ENCODE measurements at places on chromosomes 2 and 18. TPM values are rescaled to one million over a fixed set of nuclear protein-coding genes. Genes with fewer than 3 reads are reported as not detected.

The AMER3 gene
- not detected for total RNA-seq

The SEC11C gene
- total RNA-seq, result 7.7 TPM

The SPC25 gene
- 3.7 TPM for total RNA-seq

The NRP2 gene
- total RNA-seq, result 9.0 TPM

The RELCH gene
- total RNA-seq, result 31.6 TPM

The ZNF521 gene
- total RNA-seq, result 12.1 TPM

The GULP1 gene
- 11.9 TPM for total RNA-seq

The PRKAG3 gene
- not detected for total RNA-seq

The PLEK gene
- not detected for total RNA-seq

- DNase-seq, result peak; percentile 98
Measured at GRCh38 chr2:18473241-18474181, 86.9 kb downstream of the RDH14 start.

- no peak for DNase-seq
Measured at GRCh38 chr2:75532488-75532887, 28.3 kb downstream of the EVA1A start.

- no peak for DNase-seq
Measured at GRCh38 chr2:186101616-186102015, 363.0 kb downstream of the FSIP2 start.

- peak; percentile 10 for DNase-seq
Measured at GRCh38 chr2:157460384-157460837, 16.5 kb upstream of the CYTIP start.

- DNase-seq, result no peak
Measured at GRCh38 chr2:211181626-211182025, 625.2 kb downstream of the CPS1 start.

DNA sequence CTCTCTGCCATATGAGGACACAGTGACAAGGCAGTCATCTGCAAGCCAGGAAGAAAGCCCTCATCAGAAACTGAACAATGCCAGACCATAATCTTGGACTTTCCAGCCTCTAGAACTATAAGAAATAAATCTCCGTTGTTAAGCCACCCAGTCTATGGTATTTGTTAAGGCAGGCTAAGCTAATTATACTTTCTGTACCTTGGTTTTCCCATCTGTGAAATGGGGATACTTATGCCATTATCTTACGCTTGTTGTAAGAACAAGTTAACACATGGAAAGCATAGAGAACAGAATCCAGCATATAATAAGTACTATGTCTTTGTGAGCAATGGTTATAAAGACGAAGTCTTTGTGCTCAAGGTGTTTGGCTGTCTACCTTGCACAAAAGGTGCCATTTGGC, 8.3 kb upstream of the ADD2 start:
- no peak for DNase-seq

GRCh38 chr18:26448714-26449159, 99.6 kb downstream of the KCTD1 start:
- DNase-seq, result no peak

DNA sequence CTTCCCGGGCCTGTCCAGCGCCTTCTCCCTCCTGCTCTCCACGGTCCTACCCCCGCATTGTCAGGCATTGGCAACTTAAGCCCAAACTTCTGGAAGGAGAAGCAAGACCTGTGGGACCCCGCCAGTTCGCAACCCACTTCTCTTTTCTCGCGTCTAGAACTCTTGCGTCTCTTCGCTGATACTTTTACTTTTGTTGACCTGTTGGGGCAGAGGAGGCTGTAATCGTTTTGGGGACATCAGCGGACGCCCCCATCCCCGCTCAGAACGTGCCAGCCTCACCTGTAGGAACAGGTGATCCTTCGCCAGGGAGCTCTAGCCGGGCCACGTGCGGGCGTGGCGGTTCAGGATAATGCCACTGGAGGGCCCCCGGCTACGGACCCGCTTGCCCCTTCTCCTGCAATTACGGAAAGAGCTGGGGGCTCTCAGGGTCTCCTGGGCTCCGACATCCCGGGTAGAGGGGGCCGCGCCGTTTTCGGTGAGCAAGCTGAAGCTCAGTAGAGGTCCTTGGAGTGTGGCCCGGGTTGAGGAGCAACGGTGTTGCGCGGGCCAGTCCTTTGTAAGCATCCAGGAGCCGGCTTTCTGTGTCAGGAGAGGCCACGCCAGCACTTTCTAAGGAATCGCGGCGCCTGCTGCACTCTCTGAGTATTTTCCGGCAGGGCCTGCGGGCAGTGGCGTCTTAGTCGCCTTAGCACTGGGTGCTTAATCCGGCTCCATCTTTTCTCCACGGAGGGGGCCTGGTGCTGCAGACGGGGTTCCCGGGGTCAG, 1.6 kb downstream of the MTCL1 start:
- DNase-seq, result peak; percentile 95

DNA sequence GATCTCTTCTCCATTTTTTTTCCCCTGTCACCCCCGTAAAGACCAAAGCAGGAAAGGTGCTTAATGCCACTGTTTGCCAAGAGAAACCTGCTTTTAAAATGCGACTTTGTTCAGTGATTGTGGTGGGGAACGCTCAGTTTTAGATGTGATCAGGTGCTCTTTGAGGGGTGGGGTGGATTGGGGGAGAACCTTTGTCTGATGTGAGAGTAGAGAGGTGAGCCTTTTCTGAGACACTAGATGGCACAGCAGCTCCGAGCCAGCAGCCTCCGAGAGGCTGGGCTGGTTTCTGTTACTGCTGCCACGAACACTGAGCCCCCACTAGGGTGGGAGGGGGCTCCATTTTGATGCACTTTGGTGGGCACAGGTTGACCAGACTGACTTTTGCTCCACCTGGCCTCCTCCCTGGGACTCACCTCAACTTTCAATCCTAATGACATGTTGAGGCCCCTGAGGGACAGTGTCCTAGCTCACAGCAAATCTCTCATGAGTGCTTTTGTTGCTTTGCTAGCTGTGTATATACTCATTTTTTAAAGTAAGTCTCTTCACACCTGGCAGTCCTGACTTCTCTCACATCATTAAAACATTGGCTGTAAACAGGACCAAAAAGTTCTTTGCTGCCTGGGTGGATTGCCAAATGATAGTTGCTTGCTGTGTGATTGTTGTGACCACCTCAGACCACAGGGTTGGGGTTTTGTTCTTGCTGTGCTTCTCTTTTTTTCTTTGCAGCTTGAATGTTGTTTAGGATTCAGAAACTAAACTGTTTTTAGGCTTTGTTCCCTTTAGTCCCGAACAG, 98.2 kb upstream of the MAP3K20 start:
- no peak for DNase-seq

- DNase-seq, result no peak
Measured at GRCh38 chr2:18346344-18346743, 214.1 kb downstream of the RDH14 start.

DNA sequence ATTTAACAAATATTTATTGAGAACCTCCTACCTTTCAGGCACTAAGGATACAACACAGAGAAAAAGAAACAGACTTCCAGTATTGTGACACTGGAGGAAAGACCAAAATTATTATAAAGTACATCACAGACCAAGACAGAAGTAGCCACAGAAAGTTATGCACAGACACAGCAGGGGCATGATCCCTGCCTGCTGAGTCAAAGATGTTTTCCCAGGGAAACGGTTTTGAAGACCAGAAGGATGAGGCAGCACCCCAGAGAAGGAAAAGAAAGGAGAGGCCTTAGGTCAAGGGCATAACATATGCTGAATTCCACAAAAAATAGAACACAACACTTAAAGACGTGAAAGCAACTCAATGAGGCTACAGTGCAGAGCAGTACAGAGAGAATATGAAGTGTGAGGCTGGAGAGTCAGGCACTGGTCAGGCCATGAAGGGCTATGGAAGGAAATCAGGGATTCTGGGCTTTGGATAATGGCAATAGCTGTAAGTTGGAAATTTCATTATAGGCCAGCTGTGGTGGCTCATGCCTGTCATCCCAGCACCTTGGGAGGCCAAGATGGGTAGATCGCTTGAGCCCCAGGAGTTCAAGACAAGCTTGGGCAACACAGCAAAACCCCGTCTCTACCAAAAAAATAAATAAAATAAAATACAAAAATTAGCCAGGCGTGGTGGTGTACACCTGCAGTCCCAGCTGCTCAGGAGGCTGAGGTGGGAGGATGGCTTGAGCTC, 8.2 kb downstream of the ADAM17 start:
- peak; percentile 62 for DNase-seq

GRCh38 chr2:20190876-20191713, 33.8 kb downstream of the SDC1 start:
- no peak for DNase-seq
